Adrenal gland (tissue), 19 donors: ENCODE measurements at places on chromosomes 5 and 9. TPM values are rescaled to one million over a fixed set of nuclear protein-coding genes. Genes with fewer than 3 reads are reported as not detected.

Gene CDHR2
- not detected for total RNA-seq

GRCh38 chr5:146620669-146621051 lies 104.7 kb upstream of the GPR151 start:
- H3K36me3 ChIP-seq: no peaks in the 10 kb centered on the region
- no peak overlapping the region for H3K27ac ChIP-seq
- no peaks in the 10 kb centered on the region for H3K27me3 ChIP-seq

Gene CENPK
- total RNA-seq: not detected

- no peak overlapping the region for H3K27ac ChIP-seq
- H3K4me1 ChIP-seq: peaks cover 15% of the 10 kb centered on the region
- H3K4me3 ChIP-seq: no peak overlapping the region
- no peak for DNase-seq
- H3K36me3 ChIP-seq: no peaks in the 10 kb centered on the region
- no peaks in the 10 kb centered on the region for H3K27me3 ChIP-seq
These were observed 34.4 kb downstream of the SNX18 start for GRCh38 chr5:54551926-54552325.

Gene SMIM27
- 18.8 TPM for total RNA-seq

GRCh38 chr5:116524966-116525365 lies 49.7 kb downstream of the SEMA6A start:
- H3K27ac ChIP-seq: peak overlapping the region; percentile 62
- no peaks in the 10 kb centered on the region for H3K36me3 ChIP-seq
- no peak for DNase-seq
- H3K27me3 ChIP-seq: no peaks in the 10 kb centered on the region
- no peak overlapping the region for H3K4me3 ChIP-seq

- no peak overlapping the region for H3K4me3 ChIP-seq
- H3K36me3 ChIP-seq: no peaks in the 10 kb centered on the region
- peak; percentile 52 for DNase-seq
- H3K4me1 ChIP-seq: peaks cover 47% of the 10 kb centered on the region
- no peaks in the 10 kb centered on the region for H3K27me3 ChIP-seq
These were observed 18.6 kb downstream of the CTNNAL1 start for GRCh38 chr9:108994695-108995094.

Gene INSL4
- total RNA-seq: not detected

Gene ZFP37
- total RNA-seq: 0.12 TPM

DNA sequence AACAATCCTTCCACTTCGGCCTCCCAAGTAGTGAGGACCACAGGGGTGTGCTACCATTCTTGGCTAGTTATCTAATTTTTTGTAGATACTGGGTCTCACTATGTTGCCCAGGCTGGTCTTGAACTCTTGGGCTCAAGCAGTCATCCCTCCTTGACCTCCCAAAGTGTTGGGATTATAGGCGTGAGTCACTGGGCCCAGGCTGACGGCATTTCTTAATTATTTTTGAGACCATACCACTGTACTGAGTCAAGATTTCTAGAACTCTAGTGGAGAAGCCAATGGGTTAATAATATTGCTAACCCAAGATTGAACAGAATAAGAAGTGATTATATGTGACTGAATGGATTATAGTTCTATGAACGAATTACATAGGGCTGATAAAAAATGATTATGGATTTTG lies 66.7 kb downstream of the TARS1 start:
- H3K27me3 ChIP-seq: no peaks in the 10 kb centered on the region
- H3K27ac ChIP-seq: no peak overlapping the region
- no peaks in the 10 kb centered on the region for H3K4me1 ChIP-seq
- DNase-seq: no peak
- H3K36me3 ChIP-seq: no peaks in the 10 kb centered on the region

DNA sequence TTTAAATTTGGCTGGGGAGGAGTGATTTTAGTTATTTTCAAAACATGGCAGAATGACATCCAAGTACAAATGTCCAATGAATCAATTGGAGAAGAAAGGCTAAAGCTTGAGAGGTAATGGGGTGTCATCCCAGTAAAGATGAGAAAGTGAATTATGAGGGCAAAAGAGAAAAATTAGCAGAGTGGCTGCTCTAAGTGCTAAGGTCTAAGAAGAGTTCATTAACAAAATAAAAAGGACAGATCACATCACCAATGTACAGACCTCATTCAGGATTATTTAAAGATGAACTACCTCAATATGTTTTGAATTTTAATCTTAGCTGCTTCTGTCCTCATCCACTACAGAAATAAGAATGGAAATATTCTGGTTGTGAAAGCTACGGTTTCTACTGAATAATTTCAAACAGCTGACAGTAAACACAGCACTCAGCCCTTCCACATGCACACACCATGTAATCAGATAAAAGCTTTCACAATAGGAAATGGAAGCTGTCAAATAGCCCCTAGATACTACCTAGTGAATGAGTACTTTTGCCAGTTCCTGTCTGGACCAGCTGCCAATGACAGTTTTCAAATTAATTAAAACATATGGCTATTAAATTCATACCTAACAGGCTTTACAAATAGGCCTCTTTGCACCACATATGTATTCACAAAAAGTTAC lies 171.5 kb downstream of the SSBP2 start:
- DNase-seq: no peak
- no peak overlapping the region for H3K4me3 ChIP-seq
- H3K4me1 ChIP-seq: peaks cover 6% of the 10 kb centered on the region
- H3K27ac ChIP-seq: no peak overlapping the region

Gene KCNMB1
- 0.80 TPM for total RNA-seq

DNA sequence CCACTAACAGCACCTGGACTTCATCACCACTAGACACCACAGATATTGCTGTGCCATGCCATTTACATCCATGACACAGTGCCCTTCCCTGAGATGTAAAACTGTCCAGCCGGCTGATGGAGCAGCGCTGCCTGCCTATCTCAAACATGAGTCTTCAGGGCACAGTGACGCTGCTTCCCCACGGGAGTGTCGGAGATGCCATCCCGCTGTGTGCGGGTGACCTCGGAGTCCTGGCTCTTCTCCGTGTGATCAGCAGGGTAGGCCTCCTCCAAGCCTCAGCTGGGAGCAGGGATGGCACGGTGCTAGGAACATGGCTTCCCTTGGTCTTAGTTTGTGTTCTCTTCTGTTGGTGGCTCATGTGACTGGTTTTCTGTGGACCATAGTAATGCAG lies 130.3 kb upstream of the FAM120A start:
- no peak overlapping the region for H3K4me3 ChIP-seq
- no peaks in the 10 kb centered on the region for H3K4me1 ChIP-seq
- H3K27me3 ChIP-seq: no peaks in the 10 kb centered on the region
- peak; percentile 11 for DNase-seq
- no peaks in the 10 kb centered on the region for H3K36me3 ChIP-seq

DNA sequence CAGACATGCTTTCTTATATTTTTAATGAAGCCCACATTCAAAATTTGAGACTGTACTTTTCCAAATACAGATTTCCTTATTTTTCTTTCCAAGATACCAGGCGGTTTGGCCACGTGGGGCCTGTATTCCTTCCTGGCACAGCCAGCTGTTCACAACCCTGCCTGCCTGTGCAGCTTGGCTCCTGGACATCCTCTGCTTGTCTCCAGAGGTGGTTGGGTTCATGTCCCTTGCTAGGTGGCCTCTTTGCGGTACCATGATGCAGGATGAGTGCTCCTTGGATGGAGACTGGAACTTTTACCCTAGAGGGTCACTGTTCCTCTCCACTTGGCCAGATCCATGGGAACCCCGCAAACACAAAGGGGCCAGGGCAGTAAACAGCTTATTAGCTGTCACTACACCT lies 297.5 kb upstream of the MSX2 start:
- no peak for DNase-seq
- no peak overlapping the region for H3K27ac ChIP-seq
- no peaks in the 10 kb centered on the region for H3K36me3 ChIP-seq
- no peak overlapping the region for H3K4me3 ChIP-seq

DNA sequence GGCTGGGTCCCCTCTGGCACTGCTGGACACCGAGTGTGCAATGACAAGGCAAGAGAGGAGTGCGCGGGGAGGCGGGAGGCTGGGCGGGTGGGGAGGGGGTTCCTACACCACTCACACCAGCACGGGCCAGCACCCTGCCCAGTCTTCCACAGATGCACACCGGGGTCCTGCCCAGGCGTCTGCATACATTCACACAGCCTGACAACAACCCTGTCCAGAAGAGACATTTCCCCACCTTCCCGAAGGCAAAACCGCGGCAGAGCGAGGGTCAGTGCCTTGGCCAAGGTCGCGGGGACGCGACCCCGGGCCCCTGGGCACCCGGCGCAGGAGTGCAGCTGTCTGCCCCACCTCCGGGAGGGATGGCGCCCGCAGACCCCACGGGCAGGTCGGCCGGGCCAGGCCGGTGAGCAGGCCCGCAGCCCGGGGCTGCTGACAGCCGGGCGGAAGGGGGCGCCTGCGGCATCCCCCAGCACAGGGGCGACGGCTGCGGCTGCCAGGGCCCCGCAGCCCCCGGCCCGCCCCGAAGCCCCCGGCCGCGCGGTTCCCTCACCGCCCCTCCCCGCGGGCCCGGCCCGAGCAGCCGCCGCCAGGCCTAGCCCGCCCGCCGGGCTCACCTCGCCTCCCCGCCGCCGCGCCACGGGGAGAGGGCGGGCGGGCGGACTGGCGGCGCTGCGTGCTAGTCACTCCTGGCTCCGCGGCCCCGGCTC lies 496 bp downstream of the MAPK9 start:
- H3K4me3 ChIP-seq: no peak overlapping the region
- H3K27me3 ChIP-seq: no peaks in the 10 kb centered on the region
- H3K36me3 ChIP-seq: no peaks in the 10 kb centered on the region
- H3K27ac ChIP-seq: no peak overlapping the region

GRCh38 chr5:154620411-154620810 lies 134.8 kb upstream of the LARP1 start:
- no peak overlapping the region for H3K4me3 ChIP-seq
- H3K4me1 ChIP-seq: no peaks in the 10 kb centered on the region
- H3K27ac ChIP-seq: no peak overlapping the region
- no peaks in the 10 kb centered on the region for H3K27me3 ChIP-seq
- H3K36me3 ChIP-seq: no peaks in the 10 kb centered on the region

Gene PITX1
- total RNA-seq: 0.54 TPM

Gene NR5A1
- total RNA-seq: 198 TPM

- no peak overlapping the region for H3K4me3 ChIP-seq
- H3K36me3 ChIP-seq: no peaks in the 10 kb centered on the region
These were observed 666.7 kb downstream of the LRRC70 start for GRCh38 chr5:63245271-63245670.

Gene PCDHB10
- 2.3 TPM for total RNA-seq

DNA sequence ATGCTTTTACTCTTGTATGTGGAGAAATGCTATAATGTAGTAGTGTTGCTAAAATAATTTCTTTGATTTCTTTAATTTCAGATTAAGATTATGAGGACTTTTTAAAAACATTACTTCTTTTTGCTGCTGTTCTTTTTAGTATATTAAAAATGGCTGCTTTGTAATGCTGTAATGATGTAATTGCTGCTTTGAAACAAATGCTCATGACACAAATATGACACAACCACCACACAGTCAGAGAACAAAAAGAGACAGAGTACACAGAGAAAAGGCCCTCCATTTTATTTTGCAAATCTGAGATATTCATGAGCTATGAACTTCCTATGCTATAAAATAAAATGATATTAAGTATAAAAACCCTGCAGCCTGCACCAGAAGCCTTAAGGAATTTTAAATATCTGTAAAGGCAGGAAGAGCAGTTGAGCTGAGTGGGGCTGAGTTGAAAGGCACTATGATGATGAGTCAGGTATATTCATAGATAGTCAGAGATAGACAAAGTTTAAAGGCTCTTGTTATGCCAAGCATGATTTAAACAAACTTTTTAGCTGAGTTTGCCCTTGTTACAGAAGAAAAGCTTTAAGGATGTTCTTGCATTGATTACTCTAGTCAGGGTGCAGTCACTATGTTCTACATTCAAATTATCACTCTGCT lies 5.1 kb upstream of the POU5F2 start:
- no peak overlapping the region for H3K4me3 ChIP-seq
- H3K4me1 ChIP-seq: no peaks in the 10 kb centered on the region
- DNase-seq: no peak
- H3K27me3 ChIP-seq: no peaks in the 10 kb centered on the region

DNA sequence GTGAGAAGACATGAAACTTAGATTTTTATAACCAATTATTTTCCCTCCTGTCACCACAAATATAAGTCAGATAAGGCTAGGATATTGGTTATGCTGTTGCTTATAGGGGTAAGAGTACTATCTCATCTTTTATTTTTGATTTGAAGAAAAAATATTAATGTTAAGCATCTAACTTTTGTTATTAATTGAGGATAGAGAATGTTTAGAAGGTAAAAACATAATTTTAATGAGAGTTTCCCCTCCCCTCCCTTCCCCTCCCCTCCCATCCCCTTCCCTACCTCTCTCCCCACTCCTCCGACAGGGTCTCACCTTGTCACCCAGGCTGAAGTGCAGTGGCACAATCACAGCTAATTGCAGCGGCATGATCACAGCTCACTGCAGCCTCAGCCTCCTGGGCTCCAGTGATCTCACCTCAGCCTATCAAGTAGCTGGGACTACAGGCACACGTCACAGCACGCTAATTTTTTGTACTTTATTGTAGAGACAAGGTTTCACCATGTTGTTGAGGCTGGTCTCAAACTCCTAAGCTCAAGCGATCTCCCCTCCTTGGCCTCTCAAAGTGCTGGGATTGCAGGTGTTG lies 86.7 kb downstream of the RIC1 start:
- no peaks in the 10 kb centered on the region for H3K27me3 ChIP-seq
- H3K27ac ChIP-seq: no peak overlapping the region
- no peak for DNase-seq
- H3K4me1 ChIP-seq: no peaks in the 10 kb centered on the region
- H3K36me3 ChIP-seq: no peaks in the 10 kb centered on the region

DNA sequence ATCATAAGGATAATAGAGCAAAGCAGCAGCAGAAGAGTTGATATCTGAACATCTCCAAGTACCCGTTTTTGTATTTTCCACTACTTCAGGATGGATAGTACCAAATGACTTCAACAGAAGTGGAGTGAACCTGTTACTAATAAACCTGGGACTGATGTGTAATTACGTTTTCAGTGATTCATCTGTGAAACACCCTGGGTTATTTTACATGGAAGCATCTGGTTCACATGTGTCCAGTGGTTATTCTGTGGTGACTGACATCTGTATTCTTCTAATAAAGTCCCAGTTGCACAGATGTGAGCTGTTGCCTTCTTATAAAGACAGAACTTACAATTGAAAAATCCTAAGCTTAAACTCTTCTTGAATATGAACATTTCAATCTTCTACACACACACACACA lies 139.7 kb upstream of the VCAN start:
- H3K4me3 ChIP-seq: no peak overlapping the region
- H3K4me1 ChIP-seq: no peaks in the 10 kb centered on the region
- no peaks in the 10 kb centered on the region for H3K36me3 ChIP-seq
- no peak for DNase-seq
- H3K27me3 ChIP-seq: no peaks in the 10 kb centered on the region
- no peak overlapping the region for H3K27ac ChIP-seq

GRCh38 chr9:116703634-116704033 lies 16.5 kb downstream of the TRIM32 start:
- H3K27ac ChIP-seq: no peak overlapping the region
- H3K4me3 ChIP-seq: no peak overlapping the region
- peaks cover 12% of the 10 kb centered on the region for H3K4me1 ChIP-seq
- DNase-seq: no peak

Gene GARIN3
- not detected for total RNA-seq

- no peak overlapping the region for H3K4me3 ChIP-seq
- no peak overlapping the region for H3K27ac ChIP-seq
- no peaks in the 10 kb centered on the region for H3K27me3 ChIP-seq
- no peaks in the 10 kb centered on the region for H3K4me1 ChIP-seq
- no peak for DNase-seq
These were observed 15.0 kb upstream of the ORM1 start for GRCh38 chr9:114307899-114308267.

Gene SH3TC2
- 0.52 TPM for total RNA-seq
